ENCODE measurements at places on chromosomes 3 and 15.

DNA sequence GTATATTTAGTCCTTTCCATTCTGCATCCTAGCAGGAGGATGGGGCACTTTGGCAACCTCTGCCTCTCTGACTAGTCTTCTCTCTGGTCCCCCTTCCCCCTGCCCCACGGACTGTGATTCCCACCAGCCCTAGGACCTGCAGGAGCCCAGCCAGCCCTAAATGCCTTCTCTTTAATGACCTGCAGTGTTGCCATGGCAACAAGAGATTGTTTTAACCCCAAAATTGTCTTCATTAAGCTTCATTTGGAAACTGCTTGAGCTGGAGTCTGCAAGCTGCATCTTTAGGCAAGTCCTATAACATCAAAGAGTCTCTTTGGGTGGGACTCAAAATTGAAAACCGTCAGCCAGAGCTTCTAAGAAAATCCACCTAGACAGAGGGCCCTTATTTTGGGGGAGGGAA, 59.7 kb upstream of the ANKRD34C start:
- DNase-seq = no peak

- DNase-seq = no peak
These were observed 273.3 kb downstream of the RPLP1 start for GRCh38 chr15:69725957-69726356.

DNA sequence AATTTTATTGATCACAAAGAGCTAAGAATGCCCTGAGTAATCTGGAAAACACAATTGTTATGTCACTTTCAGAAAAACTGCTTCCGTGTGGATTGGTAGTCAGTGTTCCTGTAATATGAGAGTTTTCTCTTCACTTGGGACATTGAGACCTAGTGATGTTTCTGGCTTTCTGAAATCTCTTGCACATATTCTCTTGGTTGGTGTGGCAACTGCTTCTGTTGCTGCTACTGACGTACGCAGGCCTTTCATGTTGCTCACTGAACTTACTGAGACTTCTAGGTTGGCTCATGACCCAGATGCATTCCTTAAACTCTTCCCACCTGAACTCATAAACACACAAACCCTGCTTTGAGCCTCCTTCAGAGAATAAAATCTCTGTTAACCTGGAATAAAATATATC, 175.0 kb upstream of the PFN2 start:
- DNase-seq = no peak

- no peak for DNase-seq
These were observed 38.9 kb upstream of the CLRN1 start for GRCh38 chr3:151011427-151011826.

GRCh38 chr3:151733613-151734012, at the start of gene AADACL2:
Gene AADACL2, plus strand, starts transcription at chr3:151733927. Its CDS starts 109 bp downstream, at chr3:151734036.
- DNase-seq = no peak

GRCh38 chr15:83248151-83249029, 36.1 kb downstream of the BNC1 start:
- no peak for DNase-seq

- no peak for DNase-seq
These were observed 122.2 kb upstream of the SLC24A5 start for GRCh38 chr15:47998619-47999019.

DNA sequence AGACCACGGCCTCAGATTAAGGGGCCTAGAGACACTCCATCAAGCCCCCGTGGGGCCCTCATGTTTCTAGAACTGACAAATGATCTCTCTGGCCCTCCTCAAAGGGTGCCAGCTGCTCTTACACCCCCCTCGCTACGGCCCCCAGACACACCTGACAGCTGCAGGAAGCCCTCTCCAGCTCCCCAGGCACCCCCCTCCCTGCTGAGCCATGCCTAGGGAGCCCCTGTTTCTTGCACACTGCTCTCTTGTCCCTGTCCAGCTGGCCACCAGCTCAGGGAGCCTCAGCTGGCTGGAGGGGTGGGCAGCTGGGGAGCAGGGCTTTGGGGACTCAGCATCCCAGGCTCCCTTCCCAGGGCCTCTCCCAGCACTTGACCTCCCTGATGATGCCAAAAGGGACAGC, 14.8 kb downstream of the TNK2 start:
- DNase-seq = no peak

DNA sequence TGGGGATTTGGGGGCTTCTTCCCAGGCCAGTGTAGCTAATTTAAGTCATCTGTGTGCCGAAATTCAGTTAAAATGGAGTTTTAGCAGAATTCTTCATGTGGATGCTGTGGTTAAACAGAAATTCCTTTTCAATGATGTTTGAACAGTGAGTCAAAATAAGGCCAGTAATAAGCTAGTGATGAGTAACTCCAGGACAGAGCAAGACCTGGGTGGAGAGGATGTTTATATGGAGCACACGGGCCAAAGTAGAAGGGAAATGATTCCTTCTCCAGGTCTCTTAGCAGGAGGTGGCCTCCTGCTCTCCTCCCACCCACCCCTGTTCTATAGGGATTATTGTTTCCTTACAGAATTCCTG, 31.9 kb upstream of the UACA start:
- no peak for DNase-seq

- DNase-seq = no peak
These were observed 99.4 kb downstream of the RPL39L start for GRCh38 chr3:187039723-187040414.

GRCh38 chr3:20240154-20240883, 54.3 kb upstream of the SGO1 start:
- no peak for DNase-seq

DNA sequence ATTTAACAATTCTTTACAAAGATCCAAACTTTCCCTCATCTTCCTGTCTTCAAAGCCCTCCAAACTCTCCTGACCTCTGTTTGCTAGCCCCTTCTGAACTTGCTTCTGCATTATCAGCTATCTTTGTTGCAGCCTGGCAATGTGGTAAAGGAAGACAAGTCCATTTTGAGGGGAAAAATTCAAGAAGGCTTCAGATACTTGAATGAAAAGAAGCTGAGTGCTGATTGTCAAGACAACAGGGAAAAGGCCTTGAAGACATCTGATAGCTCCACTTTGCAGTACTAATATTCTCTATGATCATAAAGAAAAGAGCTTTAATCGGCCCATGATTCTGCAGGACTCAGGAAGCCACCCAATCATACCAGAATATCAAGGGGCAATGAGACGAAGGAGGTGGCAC, 91.8 kb downstream of the LMLN start:
- DNase-seq = no peak

DNA sequence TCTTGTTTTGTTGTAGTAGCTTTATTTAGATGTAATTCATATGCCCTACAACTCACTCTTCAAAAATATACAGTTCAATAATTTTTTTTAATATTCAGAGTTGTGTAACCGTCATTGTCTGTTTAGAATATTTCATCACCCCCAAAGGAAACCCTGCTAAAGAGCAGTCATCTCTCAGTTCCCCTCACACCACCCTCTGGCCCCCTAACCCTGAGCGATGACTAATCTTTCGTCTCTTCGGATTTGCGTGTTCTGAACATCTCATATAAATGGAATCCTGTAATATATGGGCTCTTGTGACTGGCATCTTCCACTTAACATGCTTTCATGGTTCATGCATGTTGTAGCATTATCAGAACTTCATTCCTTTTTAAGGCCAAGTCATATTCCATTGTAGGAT, 183.8 kb downstream of the ATG7 start:
- DNase-seq = no peak

- no peak for DNase-seq
These were observed 33.5 kb downstream of the PLXNA1 start for GRCh38 chr3:127016461-127016860.

DNA sequence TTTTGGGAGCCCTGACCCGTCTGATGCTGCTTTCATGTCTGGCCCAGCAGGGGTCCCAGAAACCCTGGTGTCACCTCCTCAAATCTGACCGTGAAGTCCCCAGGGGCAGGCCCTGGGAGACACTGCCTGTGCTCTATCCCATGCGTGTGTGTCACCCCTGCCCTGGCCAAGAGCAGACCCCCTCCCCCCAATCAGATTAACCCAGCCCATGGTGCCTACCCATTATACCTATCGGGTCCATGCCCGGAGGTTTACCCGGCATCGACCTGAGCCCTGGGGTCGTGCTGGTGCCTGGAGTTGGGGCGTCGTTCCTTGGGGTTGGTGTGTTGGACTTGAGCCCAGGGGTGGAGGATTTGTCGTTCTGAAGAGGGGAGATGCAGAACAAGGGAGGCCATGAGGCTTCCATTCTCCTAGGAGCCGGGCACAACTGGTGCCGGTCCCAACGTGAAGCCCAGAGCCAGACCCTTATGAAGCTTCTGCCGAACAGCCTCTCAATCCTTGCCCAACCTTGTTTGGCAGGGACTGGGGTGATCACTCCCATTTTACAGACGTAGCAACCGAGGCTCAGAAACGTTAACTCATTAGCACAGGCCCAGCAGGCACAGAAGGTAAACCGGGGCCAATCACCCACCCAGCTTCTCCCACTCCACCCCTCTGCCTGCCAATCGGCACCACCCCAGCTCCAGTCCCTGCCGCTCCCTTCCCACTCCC, 39.6 kb downstream of the TLE3 start:
- no peak for DNase-seq

- no peak for DNase-seq
These were observed 109.5 kb downstream of the STAC start for GRCh38 chr3:36489679-36490425.

DNA sequence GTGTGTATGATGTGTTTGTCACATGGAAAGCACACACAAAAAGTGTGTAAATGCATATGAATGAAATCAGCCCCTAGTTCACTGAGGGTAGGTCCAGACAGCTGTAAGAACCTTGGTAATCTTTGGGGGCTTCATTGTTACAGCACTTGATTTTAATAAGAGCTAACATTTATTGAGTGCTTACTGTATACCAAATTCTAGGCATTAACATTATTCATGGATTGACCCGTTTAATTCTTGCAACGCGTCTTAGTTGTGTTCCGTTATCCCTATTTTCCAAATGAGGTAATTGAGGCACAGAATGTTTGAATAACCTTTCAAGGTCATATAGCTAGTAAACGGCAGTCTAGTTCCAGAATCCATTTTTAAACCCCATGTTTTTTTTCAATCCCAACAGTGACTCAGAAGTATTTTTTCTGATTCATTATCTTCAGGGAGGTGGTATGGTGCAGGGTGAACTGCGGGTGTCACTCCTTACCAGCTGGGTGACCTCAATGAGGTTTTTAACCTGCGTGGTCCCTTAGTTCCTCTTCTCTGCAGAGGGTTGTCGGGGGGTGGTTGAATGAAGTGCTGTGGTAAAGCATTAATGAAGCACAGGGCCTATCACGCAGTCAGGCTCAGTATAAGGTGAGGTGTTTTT, 14.2 kb downstream of the RAB8B start:
- DNase-seq = no peak

DNA sequence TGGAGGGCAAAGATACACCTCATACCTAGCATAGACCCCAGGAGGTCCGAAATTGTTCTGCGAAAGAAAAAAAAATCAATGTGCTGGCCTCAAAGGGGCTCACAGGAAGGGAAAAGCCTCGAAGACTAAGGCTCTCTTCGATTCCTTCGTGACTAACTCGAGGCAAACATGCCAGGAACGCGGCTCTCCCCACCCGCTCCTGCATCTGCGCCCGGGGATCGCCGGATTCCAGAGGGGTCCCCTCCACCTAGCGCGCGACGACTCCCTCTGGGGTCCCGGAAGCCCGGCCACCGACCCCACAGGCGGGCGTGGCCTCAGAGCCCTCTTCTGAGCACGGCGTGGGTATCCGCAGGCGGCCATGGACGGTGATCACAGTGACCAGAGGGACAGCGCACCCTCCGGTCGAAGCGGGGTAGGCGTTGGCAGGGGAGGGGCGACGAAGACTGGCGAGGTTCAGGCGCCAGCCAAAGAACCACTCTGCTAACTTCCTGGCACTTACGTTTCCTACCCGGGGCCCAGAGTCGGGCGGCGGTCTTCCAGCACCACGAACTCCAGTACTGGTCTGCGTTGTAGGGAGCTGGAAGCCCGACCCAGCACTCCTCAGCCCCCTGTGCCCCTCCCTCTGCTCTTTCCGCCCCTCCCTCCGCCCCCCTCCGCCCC, 515 bp upstream of the EIF3J start:
- peak; percentile 61 for DNase-seq

GRCh38 chr3:27185231-27185989, 183.8 kb downstream of the NEK10 start:
- no peak for DNase-seq

All from ascending aorta (tissue), 2 donors.